Substantia nigra (tissue), 51 donors: ENCODE measurements at places on chromosomes 6 and 20.

DNA sequence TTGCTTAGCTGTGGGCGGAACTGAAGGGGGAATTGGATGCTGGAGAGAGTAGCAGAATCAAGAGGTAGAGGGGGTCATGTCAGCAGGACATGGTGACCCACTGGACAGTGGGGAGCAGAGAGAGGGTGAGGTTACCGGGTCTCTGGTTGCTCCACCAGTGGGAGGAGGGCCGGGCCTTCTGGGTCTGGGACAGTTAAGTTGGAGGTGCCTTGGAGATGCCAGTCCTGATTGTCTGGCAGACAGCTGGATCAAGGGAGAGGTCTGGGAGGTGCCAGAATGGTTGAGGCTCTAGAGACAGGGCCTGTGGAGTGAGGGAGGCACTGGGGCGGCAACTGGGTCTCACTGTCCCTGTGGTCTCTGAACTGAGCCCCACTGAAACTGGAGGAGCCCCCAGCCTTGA is 24.6 kb downstream of the MANBAL start:
- DNase-seq: no peak

- no peak for DNase-seq
Observed at GRCh38 chr20:49705358-49705757, 8.3 kb downstream of the B4GALT5 start.

DNA sequence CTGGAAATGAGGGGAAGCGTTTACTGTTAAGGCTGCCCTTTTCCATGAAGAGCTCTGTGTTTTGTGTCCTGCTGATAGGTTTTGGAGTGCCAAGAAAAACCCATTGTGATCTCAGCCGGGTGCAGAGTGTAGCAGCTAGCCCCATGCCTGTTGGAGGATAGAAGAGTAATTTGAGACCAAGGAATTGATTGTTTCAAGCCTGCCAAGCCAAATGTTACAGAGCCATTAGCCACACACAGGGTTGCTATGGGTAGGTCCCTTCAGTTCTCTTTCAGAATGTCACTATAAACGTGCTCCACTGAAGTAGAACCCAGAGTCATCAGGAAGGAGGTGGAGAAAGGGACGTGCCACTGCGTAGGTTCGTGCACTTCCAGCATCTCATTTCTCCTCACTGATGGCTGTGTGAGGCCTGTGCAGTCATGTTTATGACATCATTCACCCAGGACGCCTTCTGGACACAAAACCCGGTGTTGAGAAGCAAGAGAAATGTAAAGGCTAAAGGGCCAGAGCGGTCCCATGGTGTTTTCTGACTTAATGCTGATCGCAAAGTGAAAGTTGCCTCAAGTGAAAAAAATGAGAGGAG is 6.6 kb downstream of the GMPR start:
- DNase-seq: peak; percentile 13

- DNase-seq: peak; percentile 58
Observed at GRCh38 chr6:33589731-33590530, 9.9 kb upstream of the BAK1 start.

- no peak for DNase-seq
Observed at GRCh38 chr6:3415082-3415453, 41.8 kb downstream of the SLC22A23 start.

DNA sequence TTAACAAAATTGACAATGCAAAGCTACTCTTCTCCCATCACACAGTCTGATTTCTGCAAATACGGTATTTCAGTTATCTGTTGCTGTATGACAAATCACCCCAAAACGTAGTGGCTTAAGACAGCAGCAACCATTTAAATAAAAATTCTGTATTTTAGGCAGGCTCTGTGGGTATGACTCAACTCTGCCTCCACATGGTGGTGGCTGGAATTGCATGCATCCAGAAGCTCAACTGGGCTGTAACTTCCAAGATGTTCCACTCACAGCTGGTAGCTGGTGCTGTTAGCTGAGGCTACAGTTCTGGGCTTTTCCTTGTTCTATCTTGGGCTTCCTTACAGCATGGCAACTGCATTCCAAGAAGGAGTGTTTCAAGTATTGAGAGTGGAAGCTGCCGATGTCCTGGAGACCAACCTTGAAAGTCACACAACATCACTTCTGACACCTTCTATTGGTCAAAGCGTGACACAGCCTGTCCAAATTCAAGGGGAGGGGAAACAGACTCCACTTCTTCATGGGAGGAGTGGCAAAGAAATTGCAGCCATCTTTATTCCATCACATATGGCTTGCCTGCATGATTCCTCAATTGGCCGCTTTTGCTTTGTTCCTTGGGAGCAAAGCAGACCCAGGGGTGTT is 39.7 kb upstream of the TULP1 start:
- no peak for DNase-seq
